Umbilical cord (tissue), 2 donors: ENCODE measurements at places on chromosomes 3 and 15. TPM values are rescaled to one million over a fixed set of nuclear protein-coding genes. Genes with fewer than 3 reads are reported as not detected.

Gene CHRNB4
- 0.48 TPM for total RNA-seq

Gene PARP3
- 5.5 TPM for total RNA-seq

Gene TBC1D2B
- 49.6 TPM for total RNA-seq

GRCh38 chr15:100263031-100263430, 78.7 kb downstream of the ADAMTS17 start:
- DNase-seq: no peak

GRCh38 chr3:134576426-134576825, 74.4 kb downstream of the KY start:
- no peak for DNase-seq

GRCh38 chr3:25548836-25549235, 115.9 kb downstream of the TOP2B start:
- no peak for DNase-seq

- DNase-seq: no peak
These were observed 4.0 kb downstream of the RAB11A start for GRCh38 chr15:65873256-65873655.

GRCh38 chr15:62968699-62969098, 73.8 kb upstream of the TPM1 start:
- DNase-seq: peak; percentile 79

- peak; percentile 80 for DNase-seq
These were observed 194.2 kb downstream of the UACA start for GRCh38 chr15:70569091-70569713.

- DNase-seq: no peak
These were observed 238.1 kb downstream of the CPNE4 start for GRCh38 chr3:131796558-131797198.

DNA sequence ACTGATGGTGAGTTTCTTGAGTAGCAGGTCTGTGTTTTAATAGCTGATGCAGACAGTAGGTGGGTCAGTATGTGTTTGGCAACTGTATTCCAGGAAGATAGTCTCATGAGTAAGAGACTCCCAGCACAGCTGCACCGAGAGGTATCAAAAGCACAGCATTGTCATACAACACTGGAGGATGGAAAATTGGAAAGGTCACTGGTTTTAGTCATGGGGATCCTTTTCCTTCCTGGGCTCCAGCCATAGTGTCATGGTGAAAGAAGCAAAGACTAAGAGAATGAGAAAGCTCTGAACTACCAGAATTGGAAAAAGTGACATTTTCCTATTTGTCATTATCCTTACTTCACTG, 61.5 kb downstream of the P3H2 start:
- no peak for DNase-seq

- no peak for DNase-seq
These were observed 60.6 kb upstream of the ADAMTS9 start for GRCh38 chr3:64748244-64748904.
